ENCODE measurements at places on chromosomes 5 and 9. TPM values are rescaled to one million over a fixed set of nuclear protein-coding genes. Genes with fewer than 3 reads are reported as not detected.
A peak's percentile ranks its signal among the peaks of the same experiment; 100 is the strongest.

DNA sequence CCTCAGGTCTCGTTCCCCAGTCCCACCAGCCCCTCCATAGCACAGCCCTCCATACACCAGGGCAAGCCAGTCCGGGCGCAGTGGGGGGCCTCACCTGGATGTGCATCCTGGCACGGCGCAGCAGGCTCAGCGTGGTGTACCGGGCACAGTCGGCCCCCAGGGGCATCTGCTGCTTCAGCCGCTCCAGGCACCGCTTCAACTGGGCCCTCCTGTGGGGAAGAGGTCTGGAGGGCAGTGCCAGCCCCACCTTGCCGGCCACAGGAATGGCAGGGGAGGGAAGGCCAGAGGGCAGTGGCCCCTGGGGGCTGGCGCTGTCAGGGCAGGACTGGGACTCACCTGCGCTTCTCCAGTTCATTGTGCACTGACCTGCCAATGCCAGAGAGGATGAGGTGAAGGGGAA is 1.4 kb downstream of the MXD3 start:
- no peak for DNase-seq

GRCh38 chr9:18761742-18762300 is 271.2 kb downstream of the SAXO1 start:
- DNase-seq: no peak

The CATSPER3 gene
- 0.79 TPM for total RNA-seq

The IL5 gene
- not detected for total RNA-seq

DNA sequence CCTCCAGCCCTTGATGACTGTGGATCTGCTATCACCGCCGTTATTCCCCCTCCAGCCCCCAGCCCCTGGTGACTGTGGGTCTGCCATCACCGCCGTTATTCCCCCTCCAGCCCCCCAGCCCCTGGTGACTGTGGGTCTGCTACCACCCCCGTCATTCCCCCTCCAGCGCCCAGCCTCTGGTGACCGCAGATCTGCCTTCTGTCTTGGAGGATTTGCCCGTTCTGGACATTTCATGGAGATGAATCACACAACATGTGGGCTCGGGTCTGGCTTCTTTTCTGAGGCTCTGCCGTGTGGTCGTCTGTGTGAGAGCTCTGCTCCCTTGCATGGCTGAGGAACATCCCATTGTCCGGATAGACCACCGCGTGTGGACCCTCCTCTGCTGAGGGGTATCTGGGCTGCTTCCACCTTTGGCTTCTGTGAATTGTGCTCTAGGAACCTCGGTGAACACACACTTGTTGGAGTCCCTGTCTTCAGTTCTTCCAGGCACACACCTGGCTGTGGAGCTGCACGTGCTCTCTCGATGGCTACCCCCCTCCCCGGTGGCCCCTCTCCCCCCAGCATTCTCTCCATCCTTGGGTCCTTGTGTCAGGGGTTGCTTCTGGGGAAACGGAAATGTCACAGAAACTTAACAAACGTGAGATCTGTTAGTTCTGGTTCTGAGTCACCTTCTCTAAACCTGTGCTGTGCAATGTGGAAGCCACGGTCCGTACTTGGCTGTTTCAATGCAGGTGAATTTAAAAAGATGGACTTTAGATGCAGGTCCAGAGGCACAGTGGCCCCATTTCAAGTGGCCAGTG is 105.3 kb upstream of the COL5A1 start:
- DNase-seq: no peak

GRCh38 chr9:12735665-12736064 is 39.2 kb upstream of the LURAP1L start:
- DNase-seq: no peak

DNA sequence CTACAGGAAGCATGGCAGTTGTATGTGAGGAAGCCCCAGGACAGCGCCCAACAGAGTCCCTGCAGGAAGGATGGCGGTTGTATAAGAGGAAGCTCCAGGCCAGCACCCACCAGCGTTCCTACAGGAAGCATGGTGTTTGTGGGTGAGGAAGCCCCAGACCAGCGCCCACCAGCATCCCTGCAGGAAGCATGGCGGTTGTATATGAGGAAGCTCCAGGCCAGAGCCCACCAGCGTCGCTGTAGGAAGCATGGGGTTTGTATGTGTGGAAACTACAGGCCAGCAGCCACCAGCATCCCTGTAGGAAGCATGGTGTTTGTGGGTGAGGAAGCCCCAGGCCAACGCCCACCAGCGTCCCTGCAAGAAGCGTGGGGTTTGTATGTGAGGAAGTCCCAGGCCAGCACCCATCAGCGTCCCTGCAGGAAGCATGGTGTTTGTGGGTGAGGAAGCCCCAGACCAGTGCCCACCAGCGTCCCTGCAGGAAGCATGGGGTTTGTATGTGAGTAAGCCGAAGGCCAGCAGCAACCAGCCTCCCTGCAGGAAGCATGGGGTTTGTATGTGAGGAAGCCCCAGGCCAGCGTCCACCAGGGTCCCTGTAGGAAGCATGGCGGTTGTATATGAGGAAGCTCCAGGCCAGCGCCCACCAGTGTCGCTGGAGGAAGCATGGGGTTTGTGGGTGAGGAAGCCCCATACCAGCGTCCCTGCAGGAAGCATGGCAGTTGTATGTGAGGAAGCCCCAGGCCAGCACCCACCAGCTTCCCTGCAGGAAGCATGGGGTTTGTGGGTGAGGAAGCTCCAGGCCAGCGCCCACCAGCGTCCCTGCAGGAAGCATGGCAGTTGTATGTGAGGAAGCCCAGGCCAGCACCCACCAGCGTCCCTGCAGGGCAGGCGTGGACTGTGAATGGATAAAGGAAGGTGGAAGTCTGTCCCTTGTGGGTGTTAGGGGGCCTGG is 79.0 kb downstream of the DAP start:
- DNase-seq: no peak

GRCh38 chr5:173831196-173831914 is 56.8 kb upstream of the CPEB4 start:
- no peak for DNase-seq

DNA sequence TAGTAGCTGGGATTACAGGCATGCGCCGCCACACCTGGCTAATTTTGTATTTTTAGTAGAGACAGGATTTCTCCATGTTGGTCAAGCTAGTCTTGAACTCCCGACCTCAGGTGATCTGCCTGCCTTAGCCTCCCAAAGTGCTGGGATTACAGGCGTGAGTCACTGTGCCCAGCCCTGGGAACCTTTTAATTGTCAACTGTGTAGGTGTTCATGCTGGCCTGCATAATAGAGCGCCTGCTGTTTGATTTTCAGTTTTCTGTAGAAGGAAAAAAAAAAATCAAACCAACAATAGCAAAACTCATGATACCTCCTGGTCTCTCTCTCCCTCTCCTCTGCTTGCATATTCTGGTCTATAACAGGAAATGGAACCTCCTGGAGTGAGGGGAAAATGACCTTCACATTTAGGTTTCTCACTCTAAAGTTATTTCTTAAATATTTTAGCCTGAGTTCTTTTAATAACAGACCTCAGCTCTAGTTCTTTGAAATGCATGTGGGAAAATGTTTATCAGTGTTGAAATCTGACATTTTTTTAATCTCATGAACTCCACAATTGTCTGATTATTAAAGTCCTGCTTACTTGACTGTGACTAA is 51.7 kb downstream of the EXOSC2 start:
- no peak for DNase-seq

- no peak for DNase-seq
Measured at GRCh38 chr5:180197016-180197702, 11.9 kb downstream of the RASGEF1C start.

The MUSK gene
- total RNA-seq: 1.2 TPM

The INSL6 gene
- not detected for total RNA-seq

DNA sequence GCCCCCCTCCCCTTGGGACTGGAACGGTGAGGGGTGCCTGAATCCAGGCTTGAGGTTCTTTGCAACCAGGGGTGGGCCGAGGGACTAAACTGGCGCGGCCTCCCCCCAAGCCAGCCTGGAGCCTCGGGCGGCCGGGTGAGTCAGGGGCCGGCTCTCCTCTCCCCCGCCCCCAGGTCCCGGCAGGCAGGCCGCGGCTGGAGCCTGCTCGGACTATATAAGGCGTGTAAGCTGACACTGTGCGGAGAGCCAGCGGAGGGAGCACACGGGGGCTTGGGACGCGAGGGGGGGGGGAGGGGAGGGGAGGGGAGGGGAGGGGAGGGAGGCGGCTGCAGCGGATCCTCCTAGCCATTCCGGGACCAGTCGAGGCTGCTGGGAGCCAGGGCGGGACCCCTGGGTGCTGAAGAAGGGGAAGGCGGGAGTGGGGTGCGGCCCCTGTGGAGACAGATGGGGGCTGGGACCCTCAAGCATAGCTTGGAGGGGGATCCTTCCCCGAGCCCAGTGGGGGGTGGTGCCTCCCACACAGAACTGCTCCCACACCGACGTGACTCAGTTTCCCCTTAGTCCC is 595 bp downstream of the PDLIM7 start:
- peak; percentile 83 for DNase-seq

The NCS1 gene
- 47.6 TPM for total RNA-seq

The GDF9 gene
- 0.83 TPM for total RNA-seq

DNA sequence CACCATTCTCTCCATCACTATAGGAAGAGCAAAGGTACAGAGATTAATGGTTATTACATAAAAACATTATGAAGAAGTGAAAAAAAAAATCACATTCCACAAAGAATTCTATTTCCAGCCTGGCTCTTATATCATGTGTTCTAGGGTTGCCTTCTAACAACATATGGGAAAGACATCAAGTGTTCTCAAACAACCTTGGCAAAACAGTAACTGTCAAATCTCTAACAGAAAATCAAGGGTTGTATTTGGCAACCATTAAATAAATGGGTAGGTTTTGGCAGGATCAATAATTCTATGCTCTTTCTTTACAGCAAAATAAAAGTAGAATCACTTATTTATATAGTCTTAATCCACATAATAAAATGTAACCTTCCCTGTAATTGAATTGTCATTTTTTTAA is 728.9 kb downstream of the MAT2B start:
- DNase-seq: no peak

The INSL4 gene
- total RNA-seq: not detected

DNA sequence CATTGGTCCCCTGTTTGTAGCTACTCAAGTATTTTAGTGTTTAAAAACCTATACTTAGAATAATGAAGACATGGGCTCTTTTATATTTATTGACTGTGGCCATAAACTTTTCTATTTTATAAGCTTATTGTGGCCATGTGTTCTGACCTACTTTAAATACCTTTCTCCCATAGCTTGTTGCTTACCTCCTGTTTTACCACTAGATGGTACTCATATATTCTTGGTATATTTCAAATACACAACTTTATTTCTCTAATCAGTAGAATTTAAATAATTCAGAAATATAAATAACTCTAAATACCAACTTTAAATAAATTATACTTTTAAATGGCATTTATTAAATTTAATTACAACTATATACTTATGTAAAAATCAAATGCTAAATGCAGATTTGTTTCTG is 498.0 kb downstream of the PRDM9 start:
- DNase-seq: no peak

GRCh38 chr5:25544652-25545249 is 900.0 kb upstream of the CDH10 start:
- no peak for DNase-seq

GRCh38 chr5:68644971-68645370 is 429.4 kb downstream of the PIK3R1 start:
- DNase-seq: no peak

- DNase-seq: no peak
Measured at GRCh38 chr5:126070481-126070880, 352.7 kb upstream of the GRAMD2B start.

The CD274 gene
- 2.8 TPM for total RNA-seq

The LHX2 gene
- total RNA-seq: 2.0 TPM

The SLC9A3 gene
- total RNA-seq: 3.1 TPM

The PCDHGA2 gene
- total RNA-seq: 10.4 TPM

- DNase-seq: no peak
Measured at GRCh38 chr5:111972080-111972479, 215.1 kb upstream of the NREP start.

The TNC gene
- total RNA-seq: 85.7 TPM

DNA sequence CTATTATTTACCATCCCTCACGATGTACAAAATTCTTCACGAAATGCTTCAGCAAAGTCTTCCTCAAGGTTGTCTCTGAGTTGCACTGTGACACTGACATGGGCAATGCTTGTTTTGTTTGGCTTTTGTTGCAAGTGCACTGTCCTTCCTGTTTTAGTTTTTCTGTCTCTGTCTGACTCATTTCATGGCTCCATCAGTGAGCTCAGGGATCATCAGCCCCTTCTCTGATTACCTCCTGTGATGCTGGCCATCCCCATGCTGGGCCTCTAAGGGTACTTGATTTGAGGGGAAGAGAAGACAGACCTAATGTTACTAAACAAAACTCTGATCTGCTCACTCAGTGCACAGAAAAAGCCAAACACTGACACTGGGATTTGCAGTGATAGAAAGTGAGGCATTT is 37.6 kb upstream of the STX17 start:
- no peak for DNase-seq

DNA sequence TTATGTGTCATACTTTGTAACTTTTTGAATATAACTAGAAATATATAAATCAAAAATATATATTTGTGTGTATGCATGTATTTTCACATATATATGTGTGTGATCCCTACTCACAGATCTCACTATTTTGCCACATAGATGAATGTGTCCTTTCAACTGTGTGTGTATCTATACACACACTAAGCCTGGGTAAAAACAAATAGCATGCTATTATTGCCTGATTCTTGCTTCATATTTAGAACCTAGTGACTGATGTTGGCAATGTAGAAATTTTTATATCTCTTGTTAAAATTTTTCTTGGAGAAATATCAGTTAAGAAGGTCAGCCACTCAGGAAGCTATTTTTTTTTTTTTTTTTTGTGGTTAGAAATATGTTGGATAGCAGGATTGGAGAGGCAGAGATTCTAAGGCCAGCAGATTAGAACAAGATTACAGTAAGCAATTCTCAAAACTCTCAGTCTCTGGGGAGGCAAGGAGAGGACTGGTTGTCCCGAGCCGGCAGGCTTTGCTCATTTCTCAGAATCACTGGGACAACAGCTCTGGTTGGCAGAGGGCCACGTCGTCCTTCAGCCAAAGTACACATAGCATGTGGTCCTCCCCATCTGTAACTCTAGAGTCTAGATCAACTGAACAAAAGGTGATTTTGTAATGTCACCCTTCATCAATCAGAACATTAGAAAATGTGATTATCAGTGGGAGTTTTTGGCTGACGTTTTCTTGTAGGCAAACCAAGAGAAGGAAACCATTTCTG is 19.7 kb downstream of the C6 start:
- DNase-seq: peak; percentile 26
